ENCODE measurements at places on chromosomes 12 and 14.

DNA sequence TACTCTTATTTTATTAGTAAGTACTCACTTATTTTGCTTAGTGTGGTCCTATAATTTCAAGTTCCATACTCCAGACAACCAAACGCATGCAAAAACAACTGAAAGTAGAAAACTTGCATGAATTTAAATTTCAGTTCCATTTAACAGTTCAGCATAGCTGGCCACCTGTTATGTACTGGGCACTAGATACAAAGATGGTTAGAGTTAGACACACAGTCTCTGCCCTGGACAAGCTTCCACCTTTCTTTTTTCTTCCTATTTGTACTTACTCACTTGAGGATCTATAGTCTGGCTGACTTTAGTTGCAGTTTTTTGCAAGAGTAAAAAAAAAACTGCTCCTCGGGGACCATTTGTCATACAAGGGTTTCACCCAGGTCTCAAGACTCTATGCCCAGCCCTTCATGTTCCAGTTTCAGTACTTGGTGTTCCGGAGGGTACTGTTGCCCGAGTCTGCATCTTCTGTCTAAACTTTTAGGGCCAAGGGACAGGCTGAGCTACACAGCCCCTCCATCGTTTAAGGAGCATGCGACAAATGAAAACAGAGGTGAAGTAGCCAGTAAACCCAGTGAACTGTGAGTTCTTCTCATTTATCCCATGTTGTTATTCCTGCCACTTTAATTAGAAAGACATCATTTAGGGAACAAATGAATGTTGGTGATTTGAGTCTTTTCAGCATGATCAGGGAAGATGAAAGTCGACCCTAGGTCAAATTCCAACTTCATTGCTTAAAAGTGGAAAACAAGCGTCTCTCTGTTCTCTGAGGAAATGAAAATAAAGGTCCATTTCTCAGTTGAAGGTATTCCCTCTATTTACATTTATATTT lies 22.3 kb downstream of the RPGRIP1 start:
- DNase-seq, result no peak

GRCh38 chr12:124236625-124237031 lies 58.3 kb upstream of the RFLNA start:
- DNase-seq, result no peak

DNA sequence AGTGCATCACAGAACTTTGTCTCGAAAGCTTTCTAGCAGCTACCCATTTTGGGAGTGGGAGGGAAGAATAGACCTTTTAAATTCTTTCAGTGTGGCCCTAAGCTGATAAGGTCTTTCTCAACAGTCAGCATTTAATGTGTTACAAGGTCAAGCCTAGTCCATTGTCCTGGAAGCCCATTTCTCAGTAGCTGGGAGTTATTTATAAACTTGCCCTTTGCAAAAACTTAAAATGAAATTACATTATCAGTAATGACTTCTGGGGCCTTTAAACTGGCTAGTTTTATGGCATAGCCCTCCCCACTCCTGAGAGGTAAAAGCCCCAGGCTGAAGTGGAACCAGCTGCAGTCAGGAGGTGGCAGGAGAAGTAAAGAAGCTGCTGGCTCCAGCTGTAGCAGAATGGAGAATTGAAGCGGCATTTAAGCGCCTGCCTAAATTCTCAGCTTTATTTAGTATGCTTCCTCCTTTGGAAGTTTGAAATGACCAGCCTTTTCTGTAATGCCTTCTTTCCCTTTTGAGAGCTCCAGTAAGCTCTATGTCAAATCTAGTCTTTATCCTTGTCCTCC lies 12.4 kb downstream of the COPZ1 start:
- DNase-seq, result peak; percentile 14

- DNase-seq, result no peak
Measured at GRCh38 chr14:41899416-41899815, 292.7 kb downstream of the LRFN5 start.

GRCh38 chr12:4107436-4107878 lies 166.1 kb upstream of the CCND2 start:
- DNase-seq, result peak; percentile 82

DNA sequence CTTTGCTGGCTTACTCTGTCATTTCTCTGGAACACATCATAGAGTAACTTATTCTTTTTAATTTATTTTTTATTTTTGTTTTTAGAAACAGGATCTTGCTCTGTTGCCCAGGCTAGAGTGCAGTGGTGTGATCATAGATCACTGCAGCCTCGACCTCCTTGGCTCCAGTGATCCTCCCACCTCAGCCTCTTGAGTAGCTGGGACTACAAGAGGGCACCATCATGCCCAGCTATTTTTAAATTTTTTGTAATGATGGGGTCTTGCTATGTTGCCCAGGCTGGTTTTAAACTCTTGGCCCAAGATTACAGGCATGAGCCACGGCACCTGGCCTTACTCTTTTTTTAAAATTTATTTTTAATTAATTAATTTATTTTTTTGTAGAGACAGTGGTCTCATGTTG lies 32.2 kb upstream of the RD3L start:
- no peak for DNase-seq

GRCh38 chr14:101037021-101037817 lies 133.7 kb upstream of the RTL1 start:
- no peak for DNase-seq

- DNase-seq, result no peak
Measured at GRCh38 chr12:84508851-84509260, 403.7 kb downstream of the SLC6A15 start.

- DNase-seq, result peak; percentile 2
Measured at GRCh38 chr12:59834659-59835474, 239.0 kb downstream of the SLC16A7 start.

GRCh38 chr14:96121660-96122395 lies 82.7 kb downstream of the C14orf132 start:
- no peak for DNase-seq

GRCh38 chr14:96874127-96874526 lies 76.9 kb downstream of the VRK1 start:
- DNase-seq, result no peak

GRCh38 chr12:119940897-119941296 lies 48.1 kb upstream of the BICDL1 start:
- no peak for DNase-seq

DNA sequence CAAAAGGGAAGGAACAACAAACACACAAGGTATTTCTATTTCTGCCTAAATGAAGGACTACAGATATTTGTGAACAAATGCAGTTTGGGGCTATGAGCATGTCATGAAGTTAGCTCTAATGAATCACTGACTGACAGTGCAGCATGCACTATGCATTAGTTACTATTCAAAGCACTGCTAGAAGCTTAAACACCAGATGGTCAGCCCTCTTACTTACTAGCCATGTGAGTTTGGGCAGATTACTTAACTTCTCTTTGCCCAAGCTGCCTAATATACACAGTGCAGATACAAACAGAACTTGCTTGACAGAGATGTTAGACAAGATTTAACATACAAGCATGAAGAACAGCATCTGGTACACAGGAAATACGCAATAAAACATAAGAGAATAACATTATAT lies 96.0 kb downstream of the ATXN2 start:
- DNase-seq, result no peak

DNA sequence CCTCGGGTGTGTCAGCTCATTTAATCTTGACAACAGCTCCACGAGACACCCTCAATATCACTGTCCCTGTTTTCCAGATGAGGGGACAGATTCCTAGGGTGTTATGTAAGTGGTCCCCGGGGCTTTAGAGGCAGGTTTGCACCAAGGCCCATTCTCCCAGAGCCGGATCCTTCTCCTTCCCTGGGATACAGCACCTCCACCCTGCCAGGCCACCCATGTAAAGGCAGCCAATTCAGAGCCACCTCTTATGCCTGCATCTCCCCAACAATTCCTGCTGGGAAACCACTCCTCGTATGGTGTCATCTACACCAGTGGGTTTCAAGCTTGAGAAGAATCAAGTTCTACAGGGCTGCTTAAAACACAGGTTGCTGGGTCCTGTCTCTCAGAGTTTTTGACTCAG lies 4.1 kb upstream of the CYP46A1 start:
- no peak for DNase-seq

- DNase-seq, result no peak
Measured at GRCh38 chr12:58443273-58443980, 476.9 kb downstream of the LRIG3 start.

GRCh38 chr12:19641235-19642080 lies 202.2 kb downstream of the AEBP2 start:
- no peak for DNase-seq

GRCh38 chr12:63844391-63845341 lies at the start of gene SRGAP1:
Gene SRGAP1 (plus strand): TSS chr12:63844700. CDS start chr12:63844817, 117 bp downstream.
- peak; percentile 26 for DNase-seq

DNA sequence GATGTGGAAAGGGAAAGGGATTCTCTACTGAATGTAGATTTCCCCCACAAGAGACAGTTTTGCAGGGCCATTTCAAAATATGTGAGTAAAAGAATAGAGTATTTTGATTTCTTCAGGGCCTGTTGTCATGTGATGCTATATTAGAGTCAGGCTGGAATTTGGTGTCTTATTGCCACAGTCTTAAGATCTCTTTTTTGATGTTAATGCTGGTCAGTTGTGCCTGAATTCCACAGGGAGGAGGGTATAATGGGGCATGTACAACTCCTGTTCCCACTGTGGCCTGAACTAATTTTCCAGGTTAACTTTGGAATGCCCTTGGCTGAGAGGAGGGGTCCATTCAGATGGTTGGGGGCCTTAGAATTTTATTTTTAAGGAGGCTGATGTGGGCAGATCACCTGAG lies 111.0 kb upstream of the MAX start:
- DNase-seq, result no peak

DNA sequence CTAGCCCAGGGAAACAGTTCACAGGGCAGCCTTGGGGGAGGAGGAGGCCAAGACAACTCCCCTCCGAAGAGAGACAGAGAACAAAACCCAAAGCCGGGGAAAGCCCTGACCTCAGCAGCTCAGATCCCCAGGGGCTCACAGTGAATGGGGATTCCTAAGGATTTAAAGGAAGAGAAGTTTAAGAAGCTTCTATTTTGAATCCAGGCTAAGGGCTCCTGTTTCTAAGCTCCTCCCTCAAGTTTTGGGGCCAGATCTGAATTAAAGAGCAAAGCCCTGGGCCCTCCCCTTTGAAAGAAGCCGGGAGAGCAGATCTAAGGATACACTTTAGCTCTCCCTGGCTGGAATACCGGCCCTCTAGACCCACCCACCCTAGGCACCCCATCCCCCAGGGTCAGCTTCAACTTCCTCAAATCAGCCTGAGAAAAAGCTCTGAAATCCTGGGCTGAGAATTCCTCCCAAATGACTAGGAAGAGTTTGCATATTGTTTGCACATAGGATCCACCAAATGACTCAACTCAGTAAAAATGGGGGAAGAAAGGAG lies 3.9 kb downstream of the KDM2B start:
- DNase-seq, result no peak

GRCh38 chr14:51979088-51979709 lies 10.1 kb upstream of the RTRAF start:
- DNase-seq, result peak; percentile 48

GRCh38 chr14:84468153-84468552 lies 1061.8 kb upstream of the FLRT2 start:
- no peak for DNase-seq

- no peak for DNase-seq
Measured at GRCh38 chr12:103705927-103706326, 118.9 kb downstream of the STAB2 start.

DNA sequence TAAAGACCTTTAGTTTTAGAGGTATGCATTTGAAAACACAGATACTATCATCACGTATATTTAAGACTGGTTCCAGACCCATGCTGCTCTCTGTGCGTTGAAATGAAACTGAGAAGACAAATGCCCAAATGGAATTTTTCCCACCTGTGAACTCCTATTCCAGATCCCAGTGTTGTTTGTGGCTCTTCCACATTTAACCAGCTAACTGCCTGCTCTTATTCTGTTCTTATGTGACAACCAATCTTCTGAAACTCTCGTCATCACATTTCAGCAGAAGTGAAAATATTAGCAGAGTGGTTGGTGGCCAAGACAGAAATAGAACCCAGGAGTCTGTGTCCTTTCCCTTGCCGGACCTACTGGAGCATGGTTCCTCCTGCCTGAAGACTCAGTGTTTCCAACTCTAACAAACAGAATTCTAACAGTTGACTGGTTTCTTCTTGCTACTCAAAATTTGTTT lies 460.2 kb downstream of the RAD51B start:
- no peak for DNase-seq

DNA sequence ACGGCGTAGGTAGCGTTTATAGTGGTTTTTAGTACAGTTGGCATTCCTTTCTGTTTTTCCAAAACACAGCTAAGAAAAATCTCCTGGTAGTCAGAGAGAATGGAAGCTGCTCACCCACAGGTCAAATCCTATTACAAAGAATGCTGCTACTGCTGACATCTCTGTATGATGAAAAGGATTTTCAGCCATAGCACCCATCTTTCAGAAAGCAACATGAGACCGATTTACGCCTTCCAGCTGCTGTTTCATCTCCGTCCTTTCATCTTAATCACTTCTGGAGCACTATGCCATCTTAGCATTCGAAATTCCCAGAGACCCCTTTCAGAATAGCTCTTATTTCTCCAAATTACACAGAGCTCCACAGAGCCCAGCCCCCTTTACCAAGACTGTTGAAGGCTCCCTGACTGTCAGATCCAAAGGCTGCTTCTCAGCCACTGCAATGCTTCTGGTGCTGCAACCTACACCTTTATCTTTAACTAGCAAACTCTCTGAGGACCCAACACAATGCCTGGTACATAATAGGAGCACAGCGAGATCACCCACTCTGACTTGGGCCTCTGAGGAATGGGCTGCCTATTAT lies 211.8 kb downstream of the NEDD1 start:
- DNase-seq, result no peak

DNA sequence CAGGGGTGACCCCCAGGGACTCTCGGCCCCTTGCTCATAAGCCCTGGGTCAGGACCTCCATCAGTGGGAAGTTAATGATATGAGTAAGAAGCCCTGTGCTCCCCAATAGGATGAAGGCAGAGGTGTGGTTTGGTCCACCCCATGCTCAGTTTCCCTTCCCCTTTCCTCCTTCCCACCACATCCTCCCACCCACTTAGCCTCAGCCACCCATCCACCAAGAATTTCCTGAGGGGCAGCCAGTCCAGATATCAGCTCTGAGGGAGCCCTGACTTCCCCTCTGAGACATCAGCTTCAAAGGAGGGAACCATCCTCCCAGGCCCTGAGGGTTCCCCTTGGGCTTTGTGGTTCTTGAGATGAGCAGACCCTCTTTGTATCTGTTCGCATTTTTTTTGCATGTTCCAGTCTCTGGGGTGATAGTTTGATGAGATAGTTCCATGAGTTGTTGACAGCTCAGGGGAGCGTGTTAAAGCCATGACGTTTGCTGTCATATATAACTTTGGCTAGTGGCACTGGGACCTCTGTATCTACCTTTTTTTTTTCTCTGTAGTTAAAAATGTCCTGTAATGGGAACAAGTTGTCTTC lies 71.2 kb downstream of the LGMN start:
- DNase-seq, result no peak

DNA sequence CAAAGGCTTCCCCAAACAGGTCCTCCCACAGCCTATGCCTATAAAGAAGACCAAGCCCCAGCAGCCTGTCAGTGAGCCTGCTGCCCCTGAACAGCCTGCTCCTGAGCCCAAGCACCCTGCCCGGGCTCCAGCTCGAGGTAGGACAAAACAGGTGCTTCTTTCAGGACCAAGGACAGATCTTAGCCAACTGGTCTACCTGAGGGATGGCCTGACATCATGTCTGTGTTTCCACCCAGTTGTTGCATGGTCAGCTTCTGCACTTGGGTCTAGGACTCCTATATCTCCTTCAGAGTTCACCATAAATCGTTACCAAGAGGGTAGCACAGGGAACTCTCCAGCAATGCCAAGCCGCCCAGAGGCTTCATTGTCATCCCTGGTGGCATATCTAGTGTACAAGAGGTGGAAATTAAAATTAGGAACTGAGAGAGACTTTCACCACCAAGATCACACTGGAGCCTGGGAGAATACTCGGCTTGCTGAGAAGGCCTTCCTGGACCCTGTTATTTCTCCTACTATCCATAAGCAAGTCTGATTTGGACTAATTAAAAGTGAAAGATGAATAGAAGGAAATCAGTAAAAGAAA lies 38.2 kb upstream of the OAS1 start:
- DNase-seq, result no peak

- no peak for DNase-seq
Measured at GRCh38 chr14:32491416-32492016, 162.4 kb downstream of the AKAP6 start.
